ENCODE measurements at places on chromosomes 11 and 22.

DNA sequence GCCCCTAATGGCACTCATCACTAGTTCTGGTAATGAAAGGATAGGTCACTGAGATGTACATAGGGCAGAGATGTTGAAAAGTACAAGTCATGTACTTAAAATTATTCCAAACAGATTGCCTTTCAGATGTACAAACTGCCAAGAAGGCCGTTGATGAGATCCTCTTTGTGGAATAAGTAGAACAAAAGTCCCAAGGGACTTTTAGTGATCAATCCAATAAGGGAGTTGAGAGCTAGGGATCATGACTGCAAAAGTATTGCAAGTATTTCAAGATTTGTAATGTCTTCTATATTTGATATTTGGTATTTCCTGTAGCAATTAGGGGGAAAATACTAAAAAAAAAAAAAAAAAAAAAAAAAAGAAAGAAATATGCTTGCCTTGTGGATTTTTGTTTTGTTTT is 82.2 kb downstream of the ATG16L2 start:
- DNase-seq = no peak

- no peak for DNase-seq
Measured at GRCh38 chr11:3854660-3854976, 846 bp upstream of the STIM1 start.

- DNase-seq = no peak
Measured at GRCh38 chr22:31227186-31227585, 15.1 kb downstream of the LIMK2 start.

- DNase-seq = no peak
Measured at GRCh38 chr11:75508051-75508561, 17.6 kb downstream of the GDPD5 start.

DNA sequence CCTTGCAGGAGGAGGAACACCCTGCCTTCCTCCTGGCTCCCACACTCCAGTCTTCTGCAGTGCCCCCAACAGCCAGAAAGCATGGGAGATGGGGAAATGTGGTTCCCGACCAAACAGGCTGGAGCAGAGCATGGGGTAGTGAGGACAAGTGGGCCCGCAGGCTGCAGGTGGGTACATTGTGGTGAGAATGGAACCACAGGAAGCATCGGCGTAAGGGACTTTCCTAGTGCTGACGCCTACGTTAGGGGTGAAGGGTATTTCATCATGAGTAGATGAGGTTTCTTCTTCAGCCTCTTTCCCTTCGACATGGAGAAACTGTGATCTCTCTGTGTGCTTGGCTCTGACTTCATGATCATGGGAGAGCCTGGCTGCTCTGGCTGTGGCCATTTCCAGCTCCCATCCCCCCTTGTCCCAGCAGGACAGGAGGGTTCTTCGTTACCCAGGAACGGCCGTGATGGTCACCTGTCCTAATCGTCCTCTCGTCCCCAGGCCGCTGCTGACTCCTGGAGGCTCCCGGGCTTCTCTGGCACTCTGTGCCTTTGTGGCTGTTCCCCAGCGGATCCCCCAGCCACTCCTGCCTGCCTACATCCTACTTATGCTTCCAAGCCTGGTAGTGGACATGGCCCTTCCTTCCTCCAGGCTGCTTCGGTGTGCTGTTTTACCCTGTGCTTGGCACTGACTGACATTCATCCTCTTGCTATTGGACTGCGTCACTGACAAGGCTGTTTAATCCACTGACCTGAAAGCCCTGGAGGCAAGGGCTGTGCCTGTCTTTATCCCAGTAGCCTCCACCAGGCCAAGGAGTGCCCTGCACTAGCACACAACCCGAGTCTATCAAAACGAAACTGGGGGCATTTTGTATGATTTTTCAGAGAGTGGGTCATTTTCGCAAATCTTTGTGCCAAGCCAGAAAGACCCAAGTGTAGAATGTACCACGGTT is 65.2 kb upstream of the CECR2 start:
- DNase-seq = peak; percentile 22

GRCh38 chr11:100876815-100877520 is 189.9 kb downstream of the ARHGAP42 start:
- DNase-seq = no peak

DNA sequence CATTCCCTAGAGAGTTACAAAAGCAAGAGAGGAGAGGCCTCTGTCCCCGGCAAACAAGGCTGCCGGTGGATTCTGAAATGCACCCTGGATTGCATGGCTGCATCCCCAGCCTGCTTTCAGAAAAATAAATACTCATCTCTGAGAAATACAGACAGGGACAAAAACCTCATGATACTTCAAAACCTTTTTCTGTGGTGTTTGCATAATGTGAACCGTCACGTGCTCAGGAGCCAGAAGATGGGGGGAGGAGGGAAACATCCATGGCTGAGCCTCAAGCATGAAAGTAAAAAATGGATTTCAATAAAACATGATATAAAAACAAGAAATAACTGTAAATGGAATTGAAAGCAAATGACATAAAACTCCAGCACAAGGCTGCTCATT is 198.5 kb upstream of the NCAM1 start:
- no peak for DNase-seq

- no peak for DNase-seq
Measured at GRCh38 chr11:61162092-61162941, 1.1 kb upstream of the VPS37C start.

GRCh38 chr11:133936136-133936535 is 20.6 kb downstream of the IGSF9B start:
- DNase-seq = no peak

GRCh38 chr11:42049650-42050049 is 590.2 kb upstream of the LRRC4C start:
- DNase-seq = no peak

DNA sequence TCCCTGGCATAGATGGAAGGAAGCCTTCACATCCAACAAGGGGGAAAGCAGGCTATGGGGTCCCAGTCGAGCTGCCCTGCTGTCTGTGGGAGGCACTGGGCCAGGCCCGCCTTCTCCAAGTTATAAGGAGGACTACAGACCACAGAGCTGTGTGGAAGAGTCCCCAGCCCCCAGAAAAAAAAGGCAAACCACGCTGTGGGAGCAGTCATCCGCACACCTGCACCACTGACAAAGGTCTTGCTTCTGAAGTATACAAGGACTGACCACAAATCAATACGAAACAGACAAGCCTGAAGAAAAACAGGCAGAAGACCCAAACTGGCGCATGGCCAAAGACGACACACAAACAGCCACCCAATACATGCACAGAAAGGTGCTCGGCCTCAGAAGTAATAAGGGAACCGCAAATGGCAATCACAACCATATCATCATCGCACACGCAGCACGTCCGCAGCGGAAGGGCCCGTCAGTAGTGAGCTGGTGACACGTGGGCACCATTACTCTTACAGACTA is 384.1 kb downstream of the CTTN start:
- no peak for DNase-seq

DNA sequence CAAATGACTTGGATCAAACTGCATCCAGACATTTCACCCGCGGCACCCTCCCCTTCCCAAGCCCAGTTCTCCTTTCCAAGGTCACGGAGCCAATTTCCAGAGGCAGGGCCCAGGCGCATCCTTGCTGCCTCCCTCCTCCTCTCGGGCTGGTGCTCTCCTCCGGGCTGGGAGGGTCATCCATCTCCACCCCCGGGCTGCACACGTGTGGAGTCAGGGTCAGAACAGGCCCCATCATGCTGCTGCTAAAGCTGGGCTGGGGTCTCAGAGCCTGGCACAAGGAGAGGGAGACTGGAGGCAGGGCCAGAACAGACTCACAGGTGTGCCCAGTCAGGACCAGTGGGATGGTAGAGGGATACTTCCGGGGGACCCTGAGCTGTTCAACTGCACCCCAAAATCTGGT is 14.0 kb downstream of the RSPH14 start:
- no peak for DNase-seq

- DNase-seq = no peak
Measured at GRCh38 chr11:120209746-120210625, 846 bp upstream of the OAF start.

DNA sequence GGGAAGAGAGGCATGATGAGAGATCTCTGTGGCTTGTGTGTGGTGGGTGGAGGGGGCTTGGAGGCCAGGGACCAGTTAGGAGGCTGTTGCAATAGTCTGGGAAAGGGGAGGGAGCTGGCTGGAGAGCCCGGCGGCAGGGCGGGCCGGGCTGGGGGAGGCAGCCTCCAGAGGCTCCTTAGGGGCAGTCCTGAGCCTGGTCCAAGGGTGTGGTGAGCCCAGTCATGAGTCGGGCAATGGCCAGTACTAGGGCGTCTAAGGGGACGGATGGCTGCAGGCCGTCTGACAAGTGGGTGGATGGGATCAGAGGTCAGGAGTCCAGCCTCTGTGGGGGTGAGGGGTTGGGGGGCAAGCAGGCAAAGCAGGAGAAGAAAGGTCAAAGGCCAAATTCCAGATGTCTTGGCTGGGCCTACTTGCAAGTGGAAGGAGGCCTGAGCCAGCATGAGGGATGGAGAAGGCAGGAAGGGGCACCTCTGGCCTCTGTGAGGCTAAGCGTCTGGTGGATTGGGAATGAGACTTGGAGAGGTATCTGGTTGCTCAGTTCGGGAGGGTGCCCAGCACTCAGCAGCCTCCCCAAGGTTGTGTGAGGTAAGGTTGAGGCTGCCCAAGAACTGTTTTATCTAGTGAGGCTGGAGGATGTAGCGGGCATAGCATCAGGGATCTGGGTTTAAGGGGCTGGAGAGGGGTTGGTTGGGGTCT is 6.0 kb upstream of the CD248 start:
- DNase-seq = no peak

GRCh38 chr11:128725630-128726319 is 31.9 kb downstream of the FLI1 start:
- DNase-seq = no peak

DNA sequence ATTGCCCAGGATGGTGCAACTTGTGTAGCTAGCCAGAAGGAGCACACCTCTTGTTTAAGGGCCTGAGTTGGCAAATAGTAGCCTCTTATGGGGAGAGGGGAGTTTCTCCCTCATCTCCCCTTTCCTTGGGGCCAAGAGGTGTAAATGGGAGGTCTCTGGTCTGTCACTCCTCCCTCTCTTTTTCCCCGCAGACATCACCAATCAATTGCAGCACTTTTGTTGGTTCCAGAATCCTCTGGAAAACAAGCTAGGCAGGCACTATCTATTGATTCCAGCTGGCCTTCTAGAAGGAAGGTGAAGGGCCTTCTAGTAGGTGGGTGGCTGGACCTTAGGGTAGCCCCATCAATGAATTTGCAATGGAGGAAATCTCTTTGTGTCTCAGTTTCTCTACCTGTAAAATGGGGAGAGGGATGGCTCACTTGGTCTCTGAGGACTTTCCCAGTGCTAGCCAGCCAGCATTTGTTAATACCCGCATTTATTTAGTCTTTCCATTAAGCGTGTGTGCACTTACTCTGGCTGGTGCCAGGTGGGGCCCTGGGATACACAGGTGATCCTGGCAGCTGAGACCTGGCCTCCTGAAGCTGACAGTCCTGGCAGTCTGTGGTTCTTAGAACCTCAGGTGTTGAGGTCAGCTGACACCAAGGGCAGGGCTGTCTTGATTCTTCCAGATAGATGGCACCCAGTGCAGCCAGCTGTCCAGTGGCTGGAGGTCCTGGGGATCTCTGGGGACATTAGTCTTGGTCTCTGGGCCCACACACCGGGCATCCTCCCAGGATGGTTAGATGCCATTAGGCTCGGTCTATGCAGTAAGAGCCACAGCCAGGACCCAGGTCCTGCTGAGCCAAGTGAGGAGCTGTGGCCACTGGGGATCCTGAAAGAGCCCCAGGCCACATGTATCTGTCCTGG is 51.7 kb downstream of the TSPAN18 start:
- no peak for DNase-seq

DNA sequence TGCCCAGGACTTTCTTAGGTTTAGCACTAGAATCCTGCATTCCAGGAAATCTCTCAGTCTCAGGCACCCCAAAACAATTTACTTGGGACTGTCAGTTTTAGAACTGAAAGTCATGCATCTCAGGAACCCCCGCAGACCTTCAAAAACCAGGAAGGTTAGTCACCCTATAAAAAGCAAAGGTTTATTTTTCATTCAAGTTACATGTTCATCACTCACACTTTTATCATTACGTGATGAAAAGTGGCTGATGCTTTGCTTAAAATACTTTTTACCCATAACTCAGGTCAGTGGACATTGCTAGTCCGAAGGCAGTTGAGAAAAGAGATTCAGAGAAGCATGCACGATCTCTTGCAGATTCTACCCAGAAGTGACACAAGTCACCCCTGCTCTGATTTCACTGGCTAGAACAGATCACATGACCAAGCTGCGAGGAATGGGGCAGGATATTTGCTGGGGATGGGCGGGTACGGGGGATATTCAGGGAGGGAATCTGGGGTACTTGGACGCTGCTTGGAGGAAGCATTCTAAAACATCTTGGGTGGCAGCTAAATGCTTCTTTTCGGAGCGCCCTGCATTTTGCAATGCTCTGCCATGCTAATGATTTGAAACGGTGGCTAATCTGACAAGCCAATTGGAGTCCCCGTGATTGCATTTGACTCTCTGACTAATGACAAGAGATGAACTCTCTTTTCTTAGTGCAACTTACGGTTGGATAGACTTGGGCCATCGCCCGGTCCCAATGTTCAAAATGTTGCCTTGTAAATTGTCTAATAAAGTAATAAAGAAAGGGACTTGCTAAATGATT is 110.2 kb downstream of the MIAT start:
- no peak for DNase-seq

- no peak for DNase-seq
Measured at GRCh38 chr11:110454609-110455008, 24.9 kb downstream of the FDX1 start.

DNA sequence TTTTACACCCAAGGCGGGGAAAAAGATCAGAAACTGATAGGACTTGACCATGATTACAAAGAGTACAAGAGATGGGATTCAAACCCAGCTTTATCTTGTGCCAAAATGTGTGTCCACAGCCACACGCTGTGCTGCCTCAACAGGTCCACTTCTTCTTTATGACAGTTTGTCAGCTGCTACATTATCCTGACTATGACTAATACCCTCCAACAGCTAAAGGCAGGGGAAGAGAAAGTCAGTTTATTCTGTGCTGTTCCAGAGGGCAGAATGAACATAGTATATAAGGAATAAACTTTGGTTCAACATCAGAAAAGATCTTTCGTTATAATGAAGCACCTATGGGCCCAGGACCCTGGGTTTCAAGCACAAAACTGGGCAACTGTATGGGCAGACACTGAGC is 668.2 kb upstream of the TENM4 start:
- no peak for DNase-seq

DNA sequence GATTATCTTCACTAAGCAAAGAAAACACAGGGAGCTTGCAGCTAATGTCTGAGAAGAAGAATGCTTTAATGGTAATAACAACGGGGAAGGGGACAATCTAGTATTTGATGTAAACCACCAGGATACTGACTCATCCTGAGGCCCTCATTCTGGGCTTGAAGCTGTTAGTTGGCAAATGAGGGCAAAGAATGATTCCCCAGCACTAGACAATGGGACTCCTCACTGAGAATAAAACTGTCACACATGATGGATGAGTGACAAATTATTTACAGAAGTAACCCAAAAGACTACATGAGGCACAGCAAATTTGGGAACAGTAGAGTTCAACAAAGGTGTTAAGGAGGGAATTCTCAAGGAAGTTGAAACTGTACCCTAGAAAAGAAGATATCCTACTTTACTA is 76.3 kb downstream of the FAM168A start:
- DNase-seq = no peak

- DNase-seq = no peak
Measured at GRCh38 chr22:48015701-48016100, 1253.3 kb downstream of the TBC1D22A start.
